Activated CD8-positive, alpha-beta T cell treated with anti-CD3 and anti-CD28 coated beads, Interleukin-2, amount 10 ng/mL, durations not matched to agents 7 days and 5 days (primary cell): ENCODE measurements at places on chromosomes 5 and 9.
A peak's percentile ranks its signal among the peaks of the same experiment; 100 is the strongest.

DNA sequence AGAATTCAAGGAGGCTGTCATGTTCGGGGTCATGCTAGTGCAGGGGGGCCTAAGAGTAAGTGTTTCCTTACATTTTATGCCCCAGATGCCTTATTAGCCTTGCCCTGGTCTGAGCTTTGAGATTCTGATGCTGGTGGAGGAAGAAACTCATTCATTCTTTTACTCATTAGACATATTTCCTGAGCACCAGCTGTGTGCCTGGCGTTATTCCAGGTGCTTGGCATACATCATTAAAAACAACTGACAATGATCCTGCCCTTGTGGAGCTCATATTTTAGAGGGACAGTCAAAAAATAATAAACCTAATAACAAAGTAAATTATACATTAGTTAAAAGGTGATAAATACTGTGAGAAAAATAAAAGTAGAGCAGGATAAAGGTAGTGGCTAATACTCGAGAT lies 138.9 kb upstream of the SGCD start:
- no peak for DNase-seq

DNA sequence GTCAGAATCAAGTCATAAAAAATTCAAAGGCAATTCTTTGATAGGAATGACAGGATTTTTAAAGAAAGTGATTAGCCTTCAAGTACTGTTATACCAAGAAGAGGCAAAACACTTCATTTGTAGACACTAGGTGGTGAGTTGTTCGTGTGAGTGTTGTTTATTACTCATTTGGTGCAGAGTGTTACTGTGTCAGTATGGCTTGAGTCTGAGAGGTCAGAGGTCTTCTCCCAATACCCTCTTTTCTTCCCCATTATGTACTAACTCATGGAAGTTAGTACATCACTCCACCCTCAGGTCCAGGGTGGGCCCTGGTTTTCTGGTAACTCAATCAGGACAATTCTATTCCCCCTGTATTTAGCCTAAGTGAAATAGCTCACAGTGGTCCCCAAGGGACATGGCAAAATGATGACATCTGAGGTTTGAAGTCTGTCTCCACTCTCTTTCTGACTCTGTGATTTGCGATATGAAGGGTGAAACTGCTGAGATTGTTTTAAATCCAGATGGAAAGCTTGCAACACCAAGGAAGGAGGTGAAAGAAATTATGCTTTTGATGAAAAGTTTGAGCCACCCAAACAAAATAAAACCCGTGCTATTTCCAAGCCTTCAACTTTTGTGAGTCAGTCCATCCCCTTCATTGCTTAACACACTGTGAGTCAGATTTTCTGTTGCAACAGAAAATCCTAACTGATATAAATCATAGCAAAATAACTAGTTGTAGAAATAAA lies 56.8 kb downstream of the NUDT12 start:
- no peak for DNase-seq

- no peak for DNase-seq
Observed at GRCh38 chr5:8961956-8962355, 583.9 kb downstream of the SEMA5A start.

DNA sequence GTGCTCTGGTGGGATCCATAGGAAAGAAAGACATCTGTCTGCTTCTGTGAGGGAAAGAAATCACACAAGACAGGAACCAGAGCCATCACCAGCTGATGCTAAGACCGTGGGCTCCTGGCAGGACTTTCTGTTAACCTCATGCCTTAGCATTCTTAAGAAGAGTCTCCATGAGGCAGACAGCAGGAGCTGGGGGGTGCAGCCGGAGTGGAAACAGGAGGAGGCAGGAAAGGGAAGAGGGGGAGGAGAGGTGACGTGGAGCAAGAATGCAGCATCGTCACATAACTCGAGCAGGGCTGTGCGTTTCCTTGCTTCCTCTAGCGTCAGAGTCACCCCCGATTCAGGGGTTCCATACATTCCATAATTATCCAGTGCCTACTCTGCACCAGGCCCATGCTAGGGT lies 53.6 kb downstream of the ERGIC1 start:
- DNase-seq, result no peak

GRCh38 chr9:221989-222776 lies 7.5 kb downstream of the DOCK8 start:
- peak; percentile 47 for DNase-seq

GRCh38 chr9:96877269-96877668 lies 23.0 kb upstream of the ZNF782 start:
- no peak for DNase-seq

DNA sequence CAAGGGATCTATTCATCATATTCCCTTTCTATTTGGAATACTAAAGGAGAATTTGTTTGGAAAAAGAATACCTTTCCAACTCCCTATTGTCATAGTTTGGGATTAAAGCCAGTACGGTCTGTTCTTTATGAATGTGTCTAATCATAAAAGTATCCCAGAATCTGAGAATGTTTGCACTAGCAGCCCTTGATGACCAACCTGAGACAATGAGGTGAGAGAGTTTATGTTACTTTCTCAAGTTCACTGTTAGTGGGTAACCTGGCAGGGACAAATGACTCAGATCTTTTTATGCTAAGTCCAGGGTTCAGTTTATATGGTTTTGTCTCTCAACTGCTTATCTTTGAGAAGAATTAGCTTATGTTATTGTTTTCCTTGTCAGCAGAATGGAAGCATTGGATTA lies 25.3 kb upstream of the TLR4 start:
- DNase-seq, result no peak
